ENCODE measurements at places on chromosomes 7 and 10.

GRCh38 chr7:45583296-45583695, 9.1 kb downstream of the ADCY1 start:
- DNase-seq: no peak

- no peak for DNase-seq
Measured at GRCh38 chr10:16756561-16757221, 60.5 kb downstream of the RSU1 start.

- DNase-seq: no peak
Measured at GRCh38 chr7:113608782-113609181, 310.0 kb downstream of the PPP1R3A start.

DNA sequence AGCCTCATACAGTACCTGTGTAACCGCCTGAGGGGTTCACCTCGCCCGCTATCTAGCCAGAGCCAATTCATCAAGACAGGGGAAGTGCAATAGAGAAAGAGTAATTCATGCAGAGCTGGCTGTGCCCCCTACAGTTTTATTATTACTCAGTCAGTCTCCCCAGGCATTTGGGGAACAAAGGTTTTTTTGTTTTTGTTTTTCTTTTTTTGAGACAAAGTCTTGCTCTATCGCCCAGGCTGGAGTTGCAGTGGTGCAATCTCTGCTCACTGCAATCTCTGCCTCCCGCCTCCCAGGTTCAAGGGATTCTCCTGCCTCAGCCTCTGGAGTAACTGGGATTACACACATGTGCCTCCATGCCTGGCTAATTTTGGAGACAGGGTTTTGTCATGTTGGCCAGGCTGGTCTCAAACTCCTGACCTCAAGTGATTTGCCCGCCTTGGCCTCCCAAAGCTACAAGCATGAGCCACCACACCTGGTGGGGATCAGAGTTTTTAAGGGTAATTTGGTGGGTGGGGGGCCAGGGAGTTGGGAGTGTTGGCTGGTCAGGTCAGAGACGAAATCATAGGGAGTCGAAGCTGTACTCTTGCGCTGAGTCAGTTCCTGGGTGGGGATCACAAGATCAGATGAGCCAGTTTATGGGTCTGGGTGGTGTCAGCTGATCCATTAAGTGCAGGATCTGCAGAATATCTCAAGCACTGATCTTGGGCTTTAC, 116.5 kb downstream of the MARCHF5 start:
- DNase-seq: no peak

- no peak for DNase-seq
Measured at GRCh38 chr10:96431211-96431970, 72.6 kb upstream of the OPALIN start.

DNA sequence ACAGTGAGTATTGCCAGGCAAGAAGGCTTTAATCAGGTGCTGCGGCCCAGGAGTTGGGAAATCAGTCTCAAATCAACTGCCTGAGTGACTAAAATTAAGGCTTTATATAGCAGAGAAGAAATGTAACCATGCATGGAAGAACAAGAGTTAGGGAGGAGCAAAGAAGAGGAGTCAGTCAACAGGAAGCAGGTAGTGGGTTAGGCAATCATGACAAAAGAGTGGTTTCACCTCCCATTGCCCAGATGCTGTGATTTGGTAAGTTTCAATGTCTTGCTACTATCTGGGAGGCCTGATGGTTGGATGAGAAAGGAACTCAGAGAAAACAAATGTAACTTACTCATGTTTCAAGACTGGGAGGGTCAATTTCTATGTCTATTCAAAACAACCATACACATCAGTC, 998.3 kb downstream of the GATA3 start:
- no peak for DNase-seq

- DNase-seq: no peak
Measured at GRCh38 chr7:1283337-1283736, 50.7 kb downstream of the UNCX start.

GRCh38 chr10:121449482-121449924, 148.7 kb downstream of the FGFR2 start:
- no peak for DNase-seq

- no peak for DNase-seq
Measured at GRCh38 chr7:11434366-11434765, 397.6 kb downstream of the THSD7A start.

GRCh38 chr7:77284616-77285015, 85.0 kb upstream of the FGL2 start:
- no peak for DNase-seq

GRCh38 chr10:122658356-122659049, 41.1 kb downstream of the C10orf120 start:
- DNase-seq: no peak

DNA sequence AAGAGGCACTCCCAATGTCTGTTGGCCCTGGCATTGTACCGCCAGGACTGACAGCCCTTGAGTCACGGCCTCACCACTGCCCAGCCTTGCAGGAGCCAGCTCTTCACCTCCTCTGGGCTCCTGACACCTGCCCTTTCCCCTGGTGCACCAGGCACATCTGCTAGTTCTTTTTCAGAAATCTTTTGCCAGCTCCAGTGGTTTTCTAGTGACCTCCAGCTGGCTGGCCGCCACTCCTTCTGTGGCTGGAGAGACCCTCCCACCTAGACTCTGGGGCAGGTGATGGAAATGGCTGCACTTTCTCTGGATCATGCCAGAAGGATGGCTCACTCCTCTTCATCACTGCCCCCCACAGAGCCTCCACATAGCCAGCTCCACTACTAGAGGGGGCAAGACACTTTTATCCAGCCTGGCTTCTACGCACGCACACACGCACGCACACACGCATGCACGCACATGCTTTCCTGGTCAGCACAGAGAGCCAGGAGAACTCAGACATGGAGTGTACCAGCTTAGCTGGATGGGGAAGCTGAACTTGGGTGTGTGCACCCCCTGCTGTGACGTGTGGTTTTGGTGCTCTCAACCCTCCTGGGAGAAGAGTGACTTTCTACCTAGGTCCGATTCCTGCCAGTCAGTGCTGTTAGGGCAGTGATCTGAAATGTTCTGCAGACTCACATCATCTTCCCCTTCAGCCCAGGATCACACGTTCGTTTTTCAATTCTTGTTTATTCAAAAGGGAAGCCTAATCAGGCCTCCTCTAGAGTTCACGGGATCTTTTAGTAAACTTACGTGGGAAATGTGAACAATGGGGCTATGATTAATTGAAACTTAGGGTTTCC, 222.0 kb downstream of the PRPF18 start:
- no peak for DNase-seq

DNA sequence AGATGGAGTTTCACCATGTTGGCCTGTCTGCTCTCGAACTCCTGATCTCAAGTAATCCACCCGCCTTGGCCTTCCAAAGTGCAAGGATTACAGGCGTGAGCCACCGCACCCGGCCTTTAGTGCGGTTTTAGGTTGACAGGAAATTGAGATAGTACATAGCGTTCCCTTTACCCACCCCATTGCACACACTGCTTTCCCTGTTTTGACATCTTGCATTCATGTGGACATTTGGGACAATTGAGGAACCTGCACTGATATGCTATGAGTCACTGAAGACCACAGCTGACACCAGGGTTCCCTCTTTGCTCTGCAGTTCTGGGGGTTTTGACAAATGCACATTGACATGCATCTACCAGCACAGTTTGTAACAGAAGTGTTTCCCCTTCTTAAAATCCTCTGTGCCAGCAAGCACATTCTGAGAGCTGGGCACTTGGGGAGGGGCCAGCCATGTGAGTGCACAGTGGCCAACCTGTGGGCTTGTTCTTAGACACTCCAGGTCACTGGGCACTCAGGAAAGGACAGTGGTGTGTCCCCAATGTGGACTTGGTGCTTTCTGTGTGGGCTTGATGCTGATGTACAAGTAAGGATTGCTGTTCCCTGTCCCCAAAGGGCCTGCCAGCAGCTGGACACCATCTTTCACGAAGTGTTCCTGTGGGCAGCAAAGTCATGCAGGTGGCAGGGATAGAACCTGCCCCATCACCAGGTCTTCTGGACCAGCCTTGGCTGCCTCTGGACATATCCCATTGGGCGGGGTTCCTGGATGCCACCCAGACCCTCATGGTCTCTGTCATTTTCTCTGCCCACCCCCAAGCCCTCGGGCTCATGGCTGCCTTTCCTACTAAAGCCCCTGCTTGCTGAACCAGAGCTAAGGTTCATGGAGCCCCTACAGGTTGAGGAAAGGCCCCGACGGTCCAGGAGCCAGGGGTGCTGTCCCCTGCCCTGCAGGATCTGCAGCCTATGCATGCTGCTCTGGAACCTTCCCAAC, 579.8 kb downstream of the GLRX3 start:
- DNase-seq: no peak

- DNase-seq: no peak
Measured at GRCh38 chr7:35342786-35343185, 88.9 kb upstream of the TBX20 start.

GRCh38 chr7:127322351-127322750, 69.6 kb upstream of the GRM8 start:
- DNase-seq: no peak

- no peak for DNase-seq
Measured at GRCh38 chr7:142010952-142011548, 15.4 kb downstream of the MGAM start.

DNA sequence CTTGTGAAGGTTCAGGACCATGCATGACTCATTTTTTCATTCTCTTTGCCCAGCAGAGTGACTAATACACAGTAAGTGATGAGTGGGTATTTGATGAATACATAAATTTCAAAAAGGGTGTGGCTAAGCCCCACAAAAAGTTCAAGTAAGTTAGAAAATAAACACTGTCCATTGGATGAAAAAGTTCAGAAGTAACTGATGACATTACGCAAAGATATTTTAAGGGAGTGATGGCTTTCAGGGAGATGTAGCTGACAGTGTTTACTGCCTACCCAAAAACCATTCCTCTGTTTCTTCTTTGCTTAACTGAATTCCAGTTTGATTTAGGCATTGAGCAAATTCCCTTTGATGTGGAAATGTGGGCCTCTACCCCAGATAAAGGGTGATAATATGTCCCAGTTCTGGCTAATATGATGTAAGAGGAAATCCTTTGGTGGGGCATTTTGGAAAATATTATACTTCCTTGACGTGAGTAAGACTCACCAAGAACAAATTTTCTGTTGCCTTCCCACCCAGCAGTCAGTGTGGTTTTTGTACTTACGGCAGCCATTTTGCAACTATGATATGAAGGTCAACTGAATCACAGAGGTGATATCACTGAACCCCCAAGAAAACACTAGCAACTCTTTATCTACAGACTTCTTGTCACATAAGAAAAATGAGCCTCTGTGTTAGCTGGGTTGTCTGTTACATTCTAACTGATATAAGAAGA, 29.0 kb upstream of the EBLN1 start:
- no peak for DNase-seq

DNA sequence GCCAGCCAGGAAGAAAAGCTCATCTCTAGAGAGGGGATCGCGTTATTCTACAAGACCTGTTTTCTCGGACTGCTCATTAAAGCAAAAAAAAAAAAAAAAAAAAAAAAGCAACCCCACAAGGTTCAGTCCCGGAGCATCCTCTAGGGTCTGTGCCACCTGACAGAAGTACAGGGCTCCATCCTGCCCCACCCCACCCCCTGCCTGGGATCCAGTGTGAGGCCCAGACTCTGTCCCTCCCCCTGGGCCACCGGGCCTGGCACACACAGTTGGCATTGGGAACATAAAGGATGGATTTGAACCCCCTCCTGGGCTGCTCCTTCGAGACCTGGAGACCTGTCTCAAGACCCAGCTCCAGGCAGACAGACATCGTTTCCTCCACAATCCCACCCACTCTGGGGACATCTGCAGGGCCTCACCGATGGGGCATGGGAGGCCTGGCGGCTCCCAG, 688 bp downstream of the ORAI2 start:
- no peak for DNase-seq

GRCh38 chr10:3033925-3034324, 33.4 kb upstream of the PFKP start:
- DNase-seq: no peak

DNA sequence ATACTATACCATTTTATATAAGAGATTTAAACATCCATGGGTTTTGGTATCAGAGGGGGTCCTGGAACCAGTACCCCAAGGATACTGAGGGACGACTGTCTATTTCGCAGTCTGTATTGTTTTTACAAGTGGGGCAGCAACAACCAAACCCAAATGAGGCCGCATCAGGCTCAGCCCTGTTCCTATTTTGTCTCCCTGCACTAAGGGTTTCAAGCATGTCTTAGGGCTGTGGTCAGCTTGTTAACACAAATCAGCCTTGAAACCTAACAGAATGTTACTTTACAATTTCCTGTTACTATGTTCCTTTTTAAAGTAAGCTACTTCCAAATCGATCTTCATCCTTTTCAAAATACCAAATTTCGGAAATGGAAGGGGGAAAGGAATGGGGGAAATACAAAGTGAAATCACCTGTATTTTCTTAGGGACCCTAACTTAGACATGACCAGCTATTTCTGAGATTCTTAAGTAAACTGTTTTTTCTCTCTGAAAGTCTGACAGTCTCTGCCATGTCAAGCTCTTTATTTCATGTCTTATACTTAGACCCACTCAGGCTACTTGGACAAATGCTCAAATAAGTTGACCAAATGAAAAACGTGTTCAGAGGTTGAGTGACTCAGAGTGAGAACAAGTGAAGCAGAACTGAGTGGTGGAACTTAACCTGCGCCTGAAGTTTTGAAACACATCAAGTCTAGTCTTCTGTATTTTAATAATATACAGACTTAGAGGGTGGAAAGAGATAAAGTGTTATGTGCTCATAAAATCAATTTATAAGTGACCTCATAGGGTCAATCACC, 75.8 kb downstream of the C1GALT1 start:
- DNase-seq: no peak

GRCh38 chr10:79090134-79090803, 21.5 kb downstream of the ZMIZ1 start:
- DNase-seq: no peak

DNA sequence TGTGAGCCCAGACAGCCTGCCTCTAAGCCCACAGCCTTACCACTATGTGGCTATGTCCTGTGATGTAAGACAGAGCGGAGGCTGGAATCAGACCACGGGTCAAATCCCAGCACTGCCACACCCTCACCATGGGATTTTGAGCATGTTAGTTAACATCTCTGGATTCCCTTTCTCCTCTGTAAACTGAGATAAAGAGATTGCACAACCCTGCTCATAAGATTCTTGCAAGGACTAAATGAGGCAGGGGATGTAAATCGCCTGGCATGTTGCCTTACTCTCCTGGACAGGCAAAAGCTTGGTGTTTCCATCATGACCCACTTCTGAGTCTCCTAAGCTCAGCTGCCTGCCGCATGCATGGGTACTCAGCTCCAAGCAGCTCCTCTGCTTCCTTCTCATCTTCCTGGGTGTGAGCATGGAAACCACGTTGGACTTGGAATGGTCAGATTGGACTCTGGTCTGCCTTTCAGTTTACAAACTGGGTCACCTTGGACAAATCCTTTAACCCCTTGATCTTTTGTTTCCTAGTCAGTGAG, 41.3 kb upstream of the MTURN start:
- DNase-seq: no peak

All from stimulated activated CD8-positive, alpha-beta memory T cell treated with anti-CD3 and anti-CD28 coated beads, Interleukin-4, amount 100 ng/mL, for 4 hours (primary cell).